ENCODE measurements at places on chromosomes 5 and 9.

- no peak for DNase-seq
Measured at GRCh38 chr5:1320436-1321344, 24.2 kb downstream of the CLPTM1L start.

DNA sequence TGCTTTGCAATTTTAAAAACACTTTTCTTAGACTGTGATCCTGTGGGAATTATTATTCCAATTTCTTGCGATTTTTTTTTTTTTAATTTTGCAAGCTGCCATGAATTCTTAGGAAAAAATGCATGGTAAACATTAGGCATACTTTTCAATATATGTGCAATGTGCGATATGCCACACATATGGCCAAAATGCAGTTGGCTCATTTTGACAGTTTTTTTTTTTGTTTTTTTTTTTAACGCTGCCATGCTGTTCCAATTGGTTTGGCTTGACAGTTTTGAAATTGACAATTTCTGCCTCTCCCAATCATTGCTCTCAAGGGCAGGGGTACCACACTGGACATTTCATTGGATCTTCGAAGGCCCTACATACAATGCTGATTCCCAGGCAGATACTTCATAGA is 36.4 kb downstream of the DAPK1 start:
- no peak for DNase-seq

- no peak for DNase-seq
Measured at GRCh38 chr5:135979510-135979909, 24.7 kb upstream of the LECT2 start.

DNA sequence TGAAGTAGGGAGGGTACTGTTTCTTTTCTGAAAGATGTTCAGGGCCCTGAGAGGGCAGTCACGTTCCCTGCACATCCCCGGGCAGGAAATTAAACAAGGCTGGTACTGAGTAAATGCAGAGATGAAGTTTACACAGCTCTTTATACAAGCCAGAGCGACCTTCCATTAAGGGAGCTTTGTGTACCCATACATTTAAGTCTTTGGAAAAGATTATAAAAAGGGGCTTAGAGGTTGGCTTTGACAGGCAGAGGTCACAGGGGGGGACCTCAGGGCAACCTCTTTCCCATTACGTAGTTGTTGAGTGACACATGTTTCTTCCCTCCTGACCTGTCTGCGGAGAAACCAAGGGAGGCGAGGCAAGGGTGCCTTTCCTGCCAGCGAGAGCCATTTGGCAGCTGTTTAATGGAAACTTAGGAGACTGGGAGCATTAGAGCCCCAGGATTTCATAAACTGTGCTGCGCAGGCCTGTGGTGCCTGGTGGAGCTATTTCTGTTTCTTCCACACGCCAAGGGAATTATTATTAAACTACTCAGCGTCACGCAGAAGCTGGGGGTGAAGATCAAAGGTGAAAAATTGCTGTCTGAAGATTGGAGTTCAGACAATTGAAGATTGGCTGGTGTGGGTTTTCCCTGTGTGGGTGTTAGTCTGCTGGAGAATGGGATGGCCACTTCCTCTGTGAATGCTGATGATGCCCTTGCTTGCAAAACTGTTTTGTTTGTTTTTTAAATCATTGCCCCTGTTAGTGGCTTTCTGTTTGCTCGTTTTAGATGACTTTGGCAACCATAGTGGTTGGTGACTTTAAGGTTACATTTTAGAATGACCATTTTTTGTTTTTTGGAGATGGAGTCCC is 3.2 kb upstream of the SMIM32 start:
- DNase-seq = no peak

DNA sequence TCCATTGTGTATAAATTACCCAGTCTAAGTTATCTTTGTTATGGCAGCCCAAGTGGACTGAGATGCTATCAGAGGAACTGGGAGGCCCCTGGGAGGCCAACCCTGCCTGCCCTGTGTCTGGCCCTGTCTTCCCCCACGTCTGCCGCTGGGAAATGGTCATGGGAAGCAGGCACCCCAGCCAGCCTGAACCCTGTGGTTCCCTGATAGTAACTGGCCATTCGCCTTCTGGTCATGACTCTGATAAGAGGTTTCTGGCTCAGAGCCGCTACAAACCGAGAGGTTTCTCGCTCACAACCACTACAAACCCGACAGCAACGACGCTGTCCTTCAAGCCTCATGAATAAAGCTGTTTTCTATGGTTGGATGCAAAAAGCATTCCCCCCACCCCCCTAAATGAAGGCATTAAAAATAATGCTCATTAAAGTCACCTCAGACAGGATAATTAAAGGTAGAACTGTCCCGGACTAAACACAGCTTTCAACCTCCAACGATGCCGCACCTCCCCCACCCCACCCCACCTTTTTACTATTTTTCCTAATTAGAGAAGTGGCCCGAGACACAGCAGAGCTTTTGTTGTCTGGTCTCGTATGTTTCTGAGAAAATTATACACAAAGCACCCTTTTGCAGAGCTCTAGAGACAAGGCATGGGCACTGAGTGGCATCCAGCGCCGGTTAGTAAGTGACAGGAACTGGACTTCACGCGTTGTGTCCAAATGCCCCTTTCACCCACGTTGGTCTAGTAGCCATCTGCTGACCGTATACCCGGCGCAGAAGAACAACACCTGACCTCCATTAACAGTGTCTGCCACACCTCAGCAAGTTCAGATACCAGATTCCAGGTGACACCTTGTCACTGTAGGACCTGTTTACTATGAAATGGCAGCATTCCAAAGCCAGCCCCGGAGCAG is 140.8 kb downstream of the COL23A1 start:
- DNase-seq = no peak

GRCh38 chr5:139104577-139105276 is 93.4 kb downstream of the SIL1 start:
- DNase-seq = no peak

- DNase-seq = no peak
Measured at GRCh38 chr9:4538107-4538506, 47.8 kb downstream of the SLC1A1 start.

- no peak for DNase-seq
Measured at GRCh38 chr5:3787604-3788003, 192.0 kb downstream of the IRX1 start.

DNA sequence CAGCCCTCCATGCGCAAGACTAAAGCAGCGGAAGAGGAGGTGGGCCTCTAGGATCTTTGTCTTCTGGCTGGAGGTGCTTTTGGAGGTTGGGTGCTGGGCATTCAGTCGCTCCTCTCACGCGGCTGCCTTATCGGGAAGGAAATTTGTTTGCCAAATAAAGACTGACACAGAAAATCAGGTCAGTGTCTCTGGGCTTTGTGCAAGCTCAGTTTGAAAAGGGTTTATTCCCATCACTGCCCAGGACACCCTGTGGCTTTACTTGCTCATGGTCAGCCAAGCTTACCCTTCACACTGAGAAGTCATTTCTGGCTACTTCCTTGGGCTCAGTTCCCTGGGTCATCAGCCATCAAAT is 10.5 kb downstream of the SLC2A8 start:
- no peak for DNase-seq

- no peak for DNase-seq
Measured at GRCh38 chr5:38905516-38905915, 59.7 kb downstream of the OSMR start.

GRCh38 chr5:88145221-88145610 is 123.4 kb downstream of the TMEM161B start:
- DNase-seq = no peak

Data from NCI-H2107 (cell line).